ENCODE measurements at places on chromosomes 1 and 21.
A peak's percentile ranks its signal among the peaks of the same experiment; 100 is the strongest.

DNA sequence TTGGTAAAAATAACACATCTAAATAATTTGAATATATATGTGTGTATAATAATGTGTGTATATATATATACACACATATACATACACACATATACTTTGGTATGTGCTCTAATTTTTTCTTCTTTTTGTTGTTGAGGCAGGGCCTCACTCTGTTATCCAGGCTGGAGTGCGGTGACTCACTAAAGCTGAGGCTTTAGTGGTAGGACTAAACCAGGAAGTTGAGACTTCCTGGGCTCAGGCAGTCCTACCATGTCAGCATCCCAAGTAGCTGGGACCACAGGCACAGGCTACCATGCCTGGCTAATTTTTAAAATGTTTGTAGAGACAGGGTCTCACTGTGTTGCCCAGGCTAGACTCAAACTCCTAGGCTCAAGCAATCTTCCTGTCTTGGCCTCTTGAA, 46.7 kb upstream of the CXADR start:
- no peak for ATAC-seq
- no peak overlapping the region for H3K4me3 ChIP-seq
- H3K27me3 ChIP-seq, result no peaks in the 10 kb centered on the region
- H3K36me3 ChIP-seq, result no peaks in the 10 kb centered on the region
- H3K27ac ChIP-seq, result no peak overlapping the region

GRCh38 chr1:201346337-201346939, 31.0 kb downstream of the TNNT2 start:
- no peaks in the 10 kb centered on the region for H3K36me3 ChIP-seq
- H3K27ac ChIP-seq, result no peak overlapping the region
- peaks cover 16% of the 10 kb centered on the region for H3K27me3 ChIP-seq
- H3K4me1 ChIP-seq, result no peaks in the 10 kb centered on the region

GRCh38 chr1:9413071-9413876, 120.6 kb downstream of the SPSB1 start:
- H3K4me3 ChIP-seq, result peak overlapping the region; percentile 64
- ATAC-seq, result peak; percentile 89
- H3K27me3 ChIP-seq, result peaks cover 9% of the 10 kb centered on the region
- peak overlapping the region; percentile 50 for H3K27ac ChIP-seq
- peaks cover 44% of the 10 kb centered on the region for H3K4me1 ChIP-seq

DNA sequence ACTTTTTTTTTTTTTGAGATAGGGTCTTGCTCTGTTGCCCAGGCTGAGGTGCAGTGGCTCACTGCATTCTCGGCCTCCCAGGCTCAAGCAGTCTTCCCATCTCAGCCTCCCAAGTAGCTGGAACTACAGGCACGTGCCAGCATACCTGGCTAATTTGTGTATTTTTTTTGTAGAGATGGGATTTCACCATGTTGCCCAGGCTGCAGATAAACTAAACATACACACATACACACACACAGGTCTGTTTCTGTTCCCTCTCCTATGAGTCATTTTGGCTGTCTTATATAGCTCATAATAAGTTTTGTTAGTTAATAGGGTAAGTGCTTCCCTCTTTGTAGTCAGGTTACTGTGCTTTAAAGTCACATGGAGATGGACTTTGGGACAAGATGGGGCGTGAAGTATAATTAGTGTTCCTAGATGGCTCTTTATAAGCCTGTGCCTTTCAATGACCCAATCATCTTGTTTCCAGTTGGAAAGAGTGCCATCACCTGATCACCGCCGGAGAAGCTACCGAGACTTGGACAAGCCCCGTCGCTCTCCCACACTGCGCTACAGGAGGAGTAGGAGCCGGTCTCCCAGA, 9.1 kb downstream of the PRPF38A start:
- peaks cover 97% of the 10 kb centered on the region for H3K36me3 ChIP-seq
- peaks cover 16% of the 10 kb centered on the region for H3K4me1 ChIP-seq
- peak; percentile 24 for ATAC-seq
- H3K27ac ChIP-seq, result no peak overlapping the region
- H3K27me3 ChIP-seq, result no peaks in the 10 kb centered on the region

- H3K4me1 ChIP-seq, result no peaks in the 10 kb centered on the region
- H3K27me3 ChIP-seq, result no peaks in the 10 kb centered on the region
- no peak overlapping the region for H3K27ac ChIP-seq
- no peak overlapping the region for H3K4me3 ChIP-seq
- no peaks in the 10 kb centered on the region for H3K36me3 ChIP-seq
Observed at GRCh38 chr1:216123446-216124191, 299.6 kb downstream of the USH2A start.

GRCh38 chr1:167173516-167174184, 47.0 kb upstream of the POU2F1 start:
- H3K36me3 ChIP-seq, result no peaks in the 10 kb centered on the region
- H3K4me3 ChIP-seq, result no peak overlapping the region
- ATAC-seq, result no peak
- H3K4me1 ChIP-seq, result no peaks in the 10 kb centered on the region
